Esophagus squamous epithelium (tissue), 5 donors: ENCODE measurements at places on chromosomes 5 and 9.

DNA sequence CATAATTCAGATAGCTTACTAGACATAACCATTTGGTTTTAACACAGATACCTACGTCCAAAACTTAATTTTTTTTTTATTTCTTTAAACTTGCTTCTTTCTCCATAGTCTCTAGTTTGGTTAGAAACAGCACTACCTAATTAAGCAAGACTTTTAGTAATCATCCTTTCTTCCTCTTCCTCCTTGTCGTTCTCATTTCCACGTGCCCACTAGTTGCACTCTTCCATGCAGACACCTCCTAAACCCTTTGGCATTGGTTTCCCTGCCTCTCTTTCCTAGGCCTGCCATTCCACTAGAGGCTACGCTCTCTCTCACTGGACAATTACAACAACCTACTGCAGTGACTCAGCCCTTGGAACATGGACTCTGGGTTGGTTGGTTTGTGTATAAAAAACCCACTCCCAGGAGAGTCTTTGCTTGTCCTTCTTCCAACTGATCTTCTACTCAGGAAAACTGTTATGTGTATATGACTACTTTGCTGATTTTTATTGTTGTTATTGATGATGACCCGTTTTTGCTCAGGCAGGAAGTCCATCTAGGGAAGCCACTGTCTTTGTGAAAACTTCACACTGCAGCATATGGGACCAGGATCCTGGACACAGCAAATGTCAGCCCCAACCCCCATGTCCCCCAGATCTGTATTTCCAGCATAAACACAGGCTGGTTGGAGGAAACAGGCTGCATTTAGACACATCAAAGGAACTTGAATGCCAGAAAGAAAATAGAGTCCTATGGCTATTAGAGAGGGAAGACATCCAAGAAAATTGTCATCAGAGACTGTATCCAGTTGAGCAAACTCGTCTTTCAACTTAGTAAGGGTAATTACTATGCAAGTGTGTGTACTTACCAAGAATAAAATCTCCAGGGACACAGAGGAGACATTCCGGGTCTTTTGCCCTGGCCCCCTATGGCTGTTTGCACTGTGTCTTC is 503.2 kb downstream of the GADD45G start:
- peaks cover 20% of the 10 kb centered on the region for H3K4me1 ChIP-seq
- no peaks in the 10 kb centered on the region for H3K36me3 ChIP-seq

- H3K4me3 ChIP-seq: no peak overlapping the region
- no peak overlapping the region for H3K27ac ChIP-seq
- H3K4me1 ChIP-seq: peaks cover 11% of the 10 kb centered on the region
- no peaks in the 10 kb centered on the region for H3K27me3 ChIP-seq
These were observed 174.0 kb upstream of the NREP start for GRCh38 chr5:111930905-111931461.

DNA sequence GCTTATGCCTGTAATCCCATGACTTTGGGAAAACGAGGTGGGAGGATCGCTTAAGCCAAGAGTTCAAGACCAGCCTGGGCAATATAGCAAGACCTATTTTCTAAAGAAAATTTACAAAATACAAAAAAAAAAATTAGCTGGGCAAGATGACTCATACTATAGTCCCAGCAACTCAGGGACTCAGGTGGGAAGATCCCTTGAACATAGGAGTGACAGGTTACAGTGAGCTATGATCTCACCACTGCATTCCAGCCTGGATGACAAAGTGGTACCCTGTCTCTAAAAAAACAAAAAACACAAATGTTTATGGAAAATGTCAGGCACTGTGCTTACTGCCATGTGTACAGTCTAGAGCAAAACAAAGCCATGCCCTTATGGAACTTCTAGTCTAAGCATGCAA is 823.3 kb upstream of the DMAC1 start:
- H3K27ac ChIP-seq: no peak overlapping the region
- H3K4me3 ChIP-seq: no peak overlapping the region
- H3K27me3 ChIP-seq: no peaks in the 10 kb centered on the region

DNA sequence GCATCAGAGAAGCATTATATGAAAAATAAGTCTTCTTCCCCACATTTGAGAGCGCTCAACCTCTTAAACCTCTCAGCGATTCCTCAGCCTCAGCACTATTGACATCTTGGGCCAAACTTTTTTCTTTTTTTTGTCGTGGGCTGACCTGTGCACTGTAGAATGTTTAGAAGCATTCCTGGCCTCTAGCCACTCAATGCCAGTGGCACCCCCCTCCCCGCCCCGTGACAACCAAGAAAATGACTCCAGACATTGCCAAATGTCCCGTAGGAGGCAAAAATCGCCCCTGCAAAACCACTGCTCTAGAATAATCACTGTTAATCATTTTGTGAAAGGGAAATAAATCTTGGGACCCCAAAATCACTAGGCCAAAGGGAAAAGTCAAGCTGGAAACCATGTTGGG is 129.1 kb upstream of the BOD1 start:
- H3K4me1 ChIP-seq: no peaks in the 10 kb centered on the region
- H3K4me3 ChIP-seq: no peak overlapping the region
- H3K27ac ChIP-seq: no peak overlapping the region

DNA sequence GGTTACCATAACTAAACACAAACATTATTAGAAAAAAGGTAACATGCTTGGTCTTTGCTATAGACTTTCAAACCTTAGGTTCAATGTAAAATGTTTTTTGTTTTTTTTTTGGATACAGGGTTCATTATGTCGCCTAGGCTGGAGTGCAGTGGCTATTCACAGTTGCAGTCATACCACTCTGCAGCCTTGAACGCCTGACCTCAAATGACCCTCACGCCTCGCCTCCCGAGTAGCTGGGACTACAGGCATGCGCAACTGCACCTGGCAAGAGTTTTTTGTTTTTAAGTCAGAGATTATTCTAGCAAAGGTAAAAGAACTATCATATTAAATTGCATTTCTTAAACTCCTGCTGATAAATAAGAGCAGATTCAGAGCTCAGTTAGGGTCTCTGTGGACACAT is 55.1 kb upstream of the NR5A1 start:
- peaks cover 19% of the 10 kb centered on the region for H3K4me1 ChIP-seq
- no peak overlapping the region for H3K4me3 ChIP-seq
- no peaks in the 10 kb centered on the region for H3K27me3 ChIP-seq
- H3K36me3 ChIP-seq: no peaks in the 10 kb centered on the region

DNA sequence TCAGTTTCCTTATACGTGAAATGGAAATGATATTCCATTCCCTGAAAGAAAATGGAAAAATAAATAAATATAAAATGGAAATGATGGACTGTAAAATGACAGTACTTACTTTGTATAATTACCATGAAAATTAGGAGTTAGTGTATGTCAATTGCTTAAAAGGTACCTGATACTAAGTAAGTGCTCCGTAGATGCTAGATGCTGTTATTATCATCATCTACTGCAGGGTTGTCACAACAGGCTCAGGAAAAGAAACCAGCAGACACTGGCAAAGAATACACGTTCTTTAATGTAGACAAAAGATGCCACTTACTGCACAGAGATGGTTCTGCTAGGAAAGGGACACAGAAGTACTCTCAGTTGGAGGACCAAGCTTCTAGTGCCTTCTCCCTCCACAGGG is 64.0 kb upstream of the KCNN2 start:
- no peak for DNase-seq
- H3K27me3 ChIP-seq: no peaks in the 10 kb centered on the region
- H3K4me3 ChIP-seq: no peak overlapping the region

DNA sequence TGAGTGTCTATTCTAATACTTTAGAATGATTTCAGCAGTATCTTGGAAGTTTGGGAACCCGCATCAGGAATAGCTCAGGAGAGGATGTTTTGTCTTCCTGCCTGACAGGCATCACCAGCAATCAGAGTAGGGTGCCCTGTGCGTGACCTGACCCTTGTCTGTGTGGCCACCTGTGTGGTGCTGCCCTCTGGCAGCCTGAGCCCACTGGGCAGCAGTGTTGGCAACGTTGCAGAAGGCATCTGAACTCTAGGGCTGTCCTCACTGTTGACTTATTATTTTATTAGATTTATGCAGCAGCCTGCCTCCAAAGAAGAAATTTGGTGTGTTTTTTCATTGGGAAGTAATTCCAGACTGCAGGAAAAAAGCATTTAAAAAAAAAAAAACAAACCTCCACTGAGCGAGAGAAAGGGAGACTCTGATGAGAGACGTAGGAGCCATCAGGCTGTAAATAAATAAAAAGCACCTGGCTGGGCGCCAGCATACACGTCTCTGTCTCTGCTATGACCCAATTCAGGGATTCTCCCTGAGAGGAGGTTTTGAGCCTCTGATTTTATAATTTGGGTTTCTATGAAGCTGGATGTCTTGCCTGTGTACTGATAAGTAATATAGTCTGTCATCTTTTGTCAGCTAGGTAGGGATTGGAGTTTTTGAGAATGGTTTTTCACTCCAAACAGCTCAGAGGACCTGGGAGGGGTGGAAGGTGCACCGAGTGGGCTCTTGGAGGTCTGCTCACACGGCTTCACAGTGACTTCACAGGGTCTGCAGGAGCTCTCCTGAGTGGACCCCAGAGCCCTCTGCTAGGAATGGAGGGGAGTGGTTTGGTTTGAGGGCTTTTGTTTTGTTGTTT is 49.0 kb downstream of the FAM78A start:
- no peak overlapping the region for H3K27ac ChIP-seq
- no peak for DNase-seq
- H3K36me3 ChIP-seq: peaks cover 20% of the 10 kb centered on the region

GRCh38 chr5:176825957-176826356 is 15.6 kb downstream of the UNC5A start:
- no peak overlapping the region for H3K4me3 ChIP-seq
- no peak for DNase-seq
- H3K4me1 ChIP-seq: peaks cover 10% of the 10 kb centered on the region

GRCh38 chr9:34370970-34371880 is 5.5 kb downstream of the MYORG start:
- peaks cover 18% of the 10 kb centered on the region for H3K36me3 ChIP-seq
- peaks cover 5% of the 10 kb centered on the region for H3K4me1 ChIP-seq
- DNase-seq: no peak
- peak overlapping the region; percentile 31 for H3K4me3 ChIP-seq
- H3K27ac ChIP-seq: no peak overlapping the region

DNA sequence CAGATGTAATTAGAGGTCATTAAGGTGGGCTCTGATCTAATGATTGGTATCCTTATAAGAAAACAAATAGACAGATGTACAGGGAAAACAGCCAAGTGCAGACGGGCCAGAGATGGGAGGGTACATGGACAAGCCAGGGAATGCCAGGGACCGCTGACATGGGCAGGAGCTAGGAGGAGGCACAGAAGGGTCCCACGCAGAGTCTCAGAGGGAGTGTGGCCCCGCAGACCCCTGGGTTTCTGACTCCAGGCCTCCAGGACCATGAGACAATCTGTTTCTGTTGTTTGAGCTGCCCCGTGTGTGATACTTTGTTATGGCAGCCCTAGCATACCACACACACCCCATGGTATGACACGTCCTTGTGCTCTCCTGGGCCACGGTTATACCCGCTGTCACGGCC is 29.1 kb downstream of the GADD45G start:
- peaks cover 30% of the 10 kb centered on the region for H3K4me1 ChIP-seq
- no peaks in the 10 kb centered on the region for H3K36me3 ChIP-seq
- no peak overlapping the region for H3K27ac ChIP-seq
- H3K27me3 ChIP-seq: no peaks in the 10 kb centered on the region
- no peak overlapping the region for H3K4me3 ChIP-seq

DNA sequence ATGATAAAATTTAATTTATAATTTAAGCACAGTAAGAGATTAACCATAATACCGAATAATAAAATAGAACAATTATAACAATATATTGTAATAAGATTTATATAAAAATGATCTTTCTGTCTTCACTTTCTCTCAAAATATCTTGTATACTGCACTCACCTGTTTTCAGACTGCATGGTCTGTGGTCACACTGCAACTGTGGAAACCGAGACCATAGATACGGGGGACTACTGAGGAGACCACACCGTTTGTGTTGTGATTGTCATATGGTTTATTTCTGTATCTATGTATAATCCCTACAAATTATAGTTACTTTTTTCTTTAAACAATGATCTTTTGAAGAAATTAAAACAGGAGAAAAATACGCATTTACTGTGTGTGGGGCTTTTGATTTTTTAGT is 78.8 kb upstream of the TNFAIP8 start:
- no peak overlapping the region for H3K4me3 ChIP-seq
- H3K36me3 ChIP-seq: no peaks in the 10 kb centered on the region

DNA sequence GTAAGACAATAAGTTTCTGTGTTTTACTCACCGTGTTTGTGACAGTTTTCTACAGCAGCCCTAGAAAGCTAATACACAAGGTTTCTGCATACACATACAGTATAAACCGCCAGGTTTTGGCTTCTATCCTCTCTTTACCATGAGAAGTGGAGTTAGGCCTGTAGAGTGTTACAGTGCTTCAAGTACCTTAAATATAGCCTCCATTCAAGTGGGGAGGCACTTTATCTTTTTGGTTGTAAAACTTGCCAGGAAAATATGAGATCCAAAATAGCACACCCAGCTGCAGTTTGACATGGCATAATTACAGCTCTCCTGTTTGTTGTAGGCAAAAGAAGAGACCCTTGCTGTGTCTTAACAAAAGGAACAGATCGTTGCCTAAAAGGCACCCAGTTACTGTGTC is 90.3 kb upstream of the PTPN3 start:
- H3K4me3 ChIP-seq: no peak overlapping the region
- H3K27ac ChIP-seq: no peak overlapping the region
- DNase-seq: no peak
- H3K36me3 ChIP-seq: no peaks in the 10 kb centered on the region

DNA sequence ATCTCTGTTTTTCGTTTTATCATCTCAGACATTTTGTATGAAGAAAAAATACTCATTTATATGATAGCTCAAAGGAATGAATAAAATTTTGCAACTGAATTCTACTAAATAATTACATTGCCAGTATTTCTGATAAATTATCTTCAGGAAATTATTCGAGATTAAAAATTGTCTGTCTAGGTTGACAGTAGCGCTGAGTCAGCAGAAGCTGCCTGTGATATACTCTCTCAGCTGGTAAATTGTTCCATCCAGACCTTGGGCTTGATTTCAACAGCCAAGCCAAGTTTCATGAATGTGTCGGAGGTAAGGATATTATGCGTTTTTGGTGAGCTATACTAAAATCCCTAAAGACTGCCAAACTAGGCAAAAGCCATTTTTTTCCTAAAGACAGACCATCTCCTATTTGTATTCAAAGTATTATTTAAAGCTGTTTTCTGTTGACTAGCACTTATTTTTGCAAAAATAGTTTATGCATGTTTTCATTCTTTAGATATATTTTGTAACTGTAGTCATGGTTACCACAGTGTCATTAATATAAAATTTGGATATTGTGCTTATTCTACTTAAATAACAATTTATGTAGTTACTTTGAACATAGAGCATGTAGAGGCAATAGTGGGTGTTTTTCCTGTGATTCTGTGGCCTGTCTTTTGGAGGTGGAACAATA is 17.4 kb downstream of the LECT2 start:
- H3K27me3 ChIP-seq: no peaks in the 10 kb centered on the region
- no peak overlapping the region for H3K4me3 ChIP-seq
- no peak for DNase-seq
- H3K4me1 ChIP-seq: no peaks in the 10 kb centered on the region

DNA sequence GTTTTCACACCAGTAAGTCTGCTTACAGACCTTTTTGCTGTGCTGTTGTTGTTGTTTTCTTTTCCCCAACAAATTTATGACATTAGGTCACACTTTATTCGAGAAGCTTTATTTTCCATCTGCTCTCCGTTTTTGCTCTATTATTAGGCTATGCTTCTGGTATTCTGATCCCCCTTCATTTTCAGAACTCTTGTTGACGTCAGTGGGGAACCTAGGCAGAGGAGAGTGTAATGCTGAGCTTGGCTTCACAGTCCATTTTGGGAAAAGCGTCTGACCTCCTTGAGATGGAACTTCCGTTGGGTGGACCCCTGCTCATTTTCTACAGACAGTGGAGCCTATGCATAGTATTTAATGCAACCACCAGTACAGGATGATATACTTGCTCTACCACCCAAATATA is 387.9 kb upstream of the MEF2C start:
- no peaks in the 10 kb centered on the region for H3K27me3 ChIP-seq
- H3K4me3 ChIP-seq: no peak overlapping the region
- no peak for DNase-seq
- H3K36me3 ChIP-seq: no peaks in the 10 kb centered on the region
